Left ventricle myocardium inferior (tissue), 1 donor: ENCODE measurements at places on chromosomes 2 and 18. TPM values are rescaled to one million over a fixed set of nuclear protein-coding genes. Genes with fewer than 3 reads are reported as not detected.

GRCh38 chr18:76075777-76076176, 419.3 kb downstream of the ZNF516 start:
- no peaks in the 10 kb centered on the region for H3K27me3 ChIP-seq
- no peaks in the 10 kb centered on the region for H3K4me1 ChIP-seq
- H3K36me3 ChIP-seq = no peaks in the 10 kb centered on the region
- DNase-seq = no peak
- no peak overlapping the region for H3K4me3 ChIP-seq

The ACVR1 gene
- total RNA-seq = 30.6 TPM

DNA sequence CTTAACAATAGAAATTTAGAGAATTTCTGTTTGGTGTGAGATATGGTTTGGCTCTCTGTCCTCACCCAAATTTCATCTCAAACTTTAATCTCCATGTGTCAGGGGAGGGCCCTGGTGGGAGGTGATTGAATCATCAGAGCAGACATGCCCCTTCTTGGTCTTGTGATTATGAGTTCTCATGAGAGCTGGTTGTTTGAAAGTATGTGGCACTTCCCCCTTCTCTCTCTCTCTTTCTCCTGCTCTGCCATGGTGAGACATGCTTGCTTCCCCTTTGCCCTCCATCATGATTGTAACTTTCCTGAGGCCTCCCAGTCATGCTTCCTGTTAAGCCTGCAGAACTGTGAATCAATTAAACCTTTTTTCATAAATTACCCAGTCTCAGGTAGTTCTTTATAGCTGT, 524.7 kb upstream of the ACVR2A start:
- H3K27ac ChIP-seq = no peak overlapping the region
- H3K4me3 ChIP-seq = no peak overlapping the region
- H3K27me3 ChIP-seq = no peaks in the 10 kb centered on the region
- no peaks in the 10 kb centered on the region for H3K4me1 ChIP-seq
- no peaks in the 10 kb centered on the region for H3K36me3 ChIP-seq
- no peak for DNase-seq

DNA sequence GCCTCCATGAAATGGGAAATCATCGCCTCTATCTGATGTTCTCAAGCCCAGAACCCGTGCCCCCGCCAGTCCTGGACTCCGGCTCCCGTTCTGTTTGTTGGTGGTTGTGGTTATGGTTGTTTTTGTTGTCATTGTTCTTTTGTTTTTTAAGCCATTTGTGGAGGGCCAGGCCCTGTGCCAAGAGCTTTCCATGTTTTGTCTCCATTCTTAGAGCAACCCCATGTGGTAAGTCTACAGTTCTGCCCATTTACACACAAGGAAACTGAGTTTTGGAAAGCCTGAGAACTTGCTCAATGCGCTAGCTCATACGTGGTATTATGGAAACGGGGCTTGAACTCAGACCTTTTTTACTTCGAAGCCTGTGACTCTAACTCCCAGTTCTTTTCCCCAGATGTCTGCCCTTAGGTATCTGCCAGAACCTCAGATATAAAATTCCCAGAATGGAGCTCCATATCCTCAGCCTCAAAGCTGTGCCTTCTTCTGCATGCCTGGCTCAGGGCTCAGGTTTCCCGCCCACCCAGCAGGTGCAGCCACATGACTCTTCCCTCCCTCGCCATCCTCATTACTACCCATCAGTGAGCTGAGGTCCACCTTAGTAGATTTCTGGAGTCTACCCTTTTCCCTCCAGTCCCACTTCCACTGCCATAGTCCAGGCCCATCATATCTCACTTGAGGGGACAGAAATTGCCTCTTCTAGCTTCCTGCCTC, 194.1 kb downstream of the KLHL29 start:
- H3K36me3 ChIP-seq = no peaks in the 10 kb centered on the region
- no peak overlapping the region for H3K27ac ChIP-seq
- DNase-seq = no peak
- H3K4me3 ChIP-seq = no peak overlapping the region

The OTOS gene
- total RNA-seq = not detected

The GYPC gene
- total RNA-seq = 98.8 TPM

GRCh38 chr2:141968433-141968832, 162.4 kb downstream of the LRP1B start:
- H3K4me3 ChIP-seq = no peak overlapping the region
- H3K36me3 ChIP-seq = no peaks in the 10 kb centered on the region
- H3K27me3 ChIP-seq = no peaks in the 10 kb centered on the region
- no peaks in the 10 kb centered on the region for H3K4me1 ChIP-seq
- DNase-seq = no peak
